ENCODE measurements at places on chromosomes 3 and 15.

GRCh38 chr3:12954180-12954579 is 112.8 kb upstream of the RPL32 start:
- DNase-seq: no peak

DNA sequence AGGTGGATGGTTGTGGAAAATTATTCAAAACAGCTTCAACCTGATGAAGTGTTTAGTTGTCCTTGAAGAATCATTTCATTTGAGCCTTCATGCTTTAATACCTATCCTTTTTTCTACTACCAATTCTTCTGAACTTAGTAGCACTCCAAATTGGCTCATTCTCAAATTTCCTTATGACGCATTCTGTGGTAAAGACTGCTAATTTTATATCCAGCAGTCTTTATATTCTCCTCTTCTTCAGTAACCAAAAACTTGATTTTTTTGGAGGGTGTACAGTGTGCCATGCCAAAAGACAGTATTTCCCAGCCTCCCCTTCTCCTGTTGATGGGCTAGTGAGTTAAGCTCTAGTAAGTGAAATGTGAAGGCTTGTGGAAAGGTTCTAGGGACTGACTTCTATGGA is 25.2 kb downstream of the CGNL1 start:
- no peak for DNase-seq

- DNase-seq: no peak
These were observed 30.3 kb downstream of the SUCLG2 start for GRCh38 chr3:67624078-67624477.

DNA sequence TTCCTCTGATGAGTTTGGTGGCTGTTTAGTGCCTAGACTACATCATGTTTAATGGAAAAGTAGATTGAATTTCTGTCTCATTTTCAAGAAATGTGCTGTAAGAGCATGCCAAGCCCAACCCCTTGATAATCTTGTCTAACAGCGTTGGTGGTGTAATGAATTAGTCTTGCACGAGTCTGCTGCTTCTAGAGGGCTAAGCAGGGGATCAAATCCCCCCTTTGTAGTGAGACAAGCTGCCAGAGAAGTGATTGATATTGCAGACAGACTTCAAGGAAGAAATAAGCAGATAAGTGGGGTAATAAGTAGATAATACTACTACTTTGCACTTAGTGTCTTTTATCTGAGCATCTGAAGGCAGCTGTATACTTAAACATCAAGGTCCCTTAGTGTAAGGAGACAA is 141.4 kb downstream of the TP63 start:
- DNase-seq: no peak

GRCh38 chr3:32849046-32849445 is 31.2 kb downstream of the TRIM71 start:
- DNase-seq: no peak

- no peak for DNase-seq
These were observed 170.2 kb upstream of the ICE2 start for GRCh38 chr15:60648928-60649679.

DNA sequence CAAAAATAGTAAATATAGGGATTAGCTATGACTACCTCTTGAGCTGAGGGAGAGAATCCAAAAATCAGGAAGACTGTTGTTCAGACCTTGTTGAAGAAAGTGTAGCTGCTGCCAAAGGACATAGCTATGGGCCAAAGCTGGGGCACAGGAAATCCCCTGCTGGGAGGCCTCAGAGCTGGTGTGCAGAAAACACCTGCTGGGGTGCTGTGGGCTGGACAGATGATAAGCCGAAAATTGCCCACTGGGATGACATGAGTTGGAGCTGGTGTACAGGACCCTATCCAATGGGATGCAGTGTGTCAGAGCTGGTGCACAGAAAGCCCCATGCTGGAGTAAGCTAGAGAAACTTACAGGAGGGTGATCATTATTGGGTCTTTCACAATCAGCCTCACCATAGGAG is 121.9 kb downstream of the NEO1 start:
- DNase-seq: peak; percentile 14

GRCh38 chr3:79542-79941 is 117.0 kb upstream of the CHL1 start:
- DNase-seq: no peak
